ENCODE measurements at places on chromosomes 3 and 15. TPM values are rescaled to one million over a fixed set of nuclear protein-coding genes. Genes with fewer than 3 reads are reported as not detected.

- no peaks in the 10 kb centered on the region for H3K36me3 ChIP-seq
- no peaks in the 10 kb centered on the region for H3K27me3 ChIP-seq
- peak overlapping the region; percentile 91 for H3K4me3 ChIP-seq
These were observed 1.8 kb downstream of the PRKCD start for GRCh38 chr3:53162672-53163443.

GRCh38 chr3:138202945-138203701 is 16.0 kb downstream of the ARMC8 start:
- H3K36me3 ChIP-seq, result peaks cover 5% of the 10 kb centered on the region
- peaks cover 4% of the 10 kb centered on the region for H3K4me1 ChIP-seq
- H3K4me3 ChIP-seq, result no peak overlapping the region
- no peak for DNase-seq
- no peaks in the 10 kb centered on the region for H3K27me3 ChIP-seq
- peak overlapping the region; percentile 70 for H3K27ac ChIP-seq

- no peaks in the 10 kb centered on the region for H3K27me3 ChIP-seq
- H3K4me3 ChIP-seq, result no peak overlapping the region
- no peaks in the 10 kb centered on the region for H3K36me3 ChIP-seq
- no peak overlapping the region for H3K27ac ChIP-seq
These were observed 6.2 kb downstream of the ZDHHC3 start for GRCh38 chr3:44969828-44970179.

- DNase-seq, result no peak
- peak overlapping the region; percentile 9 for H3K27ac ChIP-seq
- H3K4me1 ChIP-seq, result peaks cover under 1% of the 10 kb centered on the region
- H3K27me3 ChIP-seq, result no peaks in the 10 kb centered on the region
- no peak overlapping the region for H3K4me3 ChIP-seq
- no peaks in the 10 kb centered on the region for H3K36me3 ChIP-seq
These were observed 10.0 kb upstream of the GRAMD1C start for GRCh38 chr3:113828600-113828999.

DNA sequence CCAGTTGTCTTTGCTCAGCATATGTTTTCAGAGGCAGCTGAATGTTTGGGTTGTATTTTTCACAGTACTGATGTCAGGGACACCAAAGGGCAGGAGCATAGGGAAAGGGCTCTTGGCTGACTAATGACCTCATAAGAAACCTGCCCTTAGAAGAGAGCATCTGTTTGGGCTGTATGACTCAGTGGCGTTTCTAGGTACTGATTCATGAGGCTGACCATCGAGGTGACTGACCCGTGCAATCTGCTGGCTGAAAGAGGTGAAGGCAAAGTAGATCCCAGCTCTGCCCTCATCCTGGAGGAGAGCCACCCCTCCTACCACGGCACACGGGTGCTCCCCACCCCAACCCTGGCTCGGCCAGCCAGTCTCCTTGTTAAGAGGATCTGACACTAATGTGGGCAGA is 8.3 kb downstream of the LMCD1 start:
- DNase-seq, result no peak
- H3K4me3 ChIP-seq, result no peak overlapping the region
- H3K36me3 ChIP-seq, result peaks cover 16% of the 10 kb centered on the region
- H3K4me1 ChIP-seq, result peaks cover 4% of the 10 kb centered on the region

- no peak for DNase-seq
- H3K27me3 ChIP-seq, result peaks cover 16% of the 10 kb centered on the region
- H3K4me3 ChIP-seq, result no peak overlapping the region
- H3K36me3 ChIP-seq, result no peaks in the 10 kb centered on the region
- H3K4me1 ChIP-seq, result peaks cover 11% of the 10 kb centered on the region
These were observed 9.9 kb upstream of the ANPEP start for GRCh38 chr15:89824607-89824867.

DNA sequence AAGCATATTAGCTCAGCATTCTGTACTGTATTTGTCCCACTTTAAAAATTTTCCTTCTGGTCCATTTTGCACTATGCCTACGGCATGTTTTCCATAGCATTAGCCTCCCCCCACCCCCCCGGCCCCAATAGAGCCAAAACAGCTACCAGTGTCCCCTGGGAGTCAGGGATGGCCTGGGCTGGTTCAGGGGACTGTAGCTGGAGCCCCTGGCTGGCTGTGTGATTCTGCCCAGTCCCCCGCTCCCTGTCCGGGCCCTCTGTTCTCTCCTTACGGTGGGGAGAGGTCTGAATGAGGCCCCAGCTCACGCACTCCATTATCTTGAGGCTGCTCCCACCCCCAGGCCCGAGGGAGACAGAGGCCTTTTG is 70.1 kb downstream of the KLF15 start:
- H3K4me3 ChIP-seq, result peak overlapping the region; percentile 65
- H3K36me3 ChIP-seq, result no peaks in the 10 kb centered on the region
- H3K27me3 ChIP-seq, result peaks cover 58% of the 10 kb centered on the region
- no peak for DNase-seq
- peaks cover 4% of the 10 kb centered on the region for H3K4me1 ChIP-seq
- H3K27ac ChIP-seq, result no peak overlapping the region

RNF168 gene
- total RNA-seq, result 25.4 TPM
